Activated naive CD8-positive, alpha-beta T cell treated with anti-CD3 and anti-CD28 coated beads for 36 hours (primary cell): ENCODE measurements at places on chromosomes 2 and 18.

GRCh38 chr2:46914578-46915230, 902 bp downstream of the MCFD2 start:
- H3K4me3 ChIP-seq = peak overlapping the region; percentile 89
- peaks cover 13% of the 10 kb centered on the region for H3K36me3 ChIP-seq
- peak overlapping the region; percentile 53 for H3K27ac ChIP-seq
- H3K27me3 ChIP-seq = no peaks in the 10 kb centered on the region
- H3K4me1 ChIP-seq = peaks cover 53% of the 10 kb centered on the region

DNA sequence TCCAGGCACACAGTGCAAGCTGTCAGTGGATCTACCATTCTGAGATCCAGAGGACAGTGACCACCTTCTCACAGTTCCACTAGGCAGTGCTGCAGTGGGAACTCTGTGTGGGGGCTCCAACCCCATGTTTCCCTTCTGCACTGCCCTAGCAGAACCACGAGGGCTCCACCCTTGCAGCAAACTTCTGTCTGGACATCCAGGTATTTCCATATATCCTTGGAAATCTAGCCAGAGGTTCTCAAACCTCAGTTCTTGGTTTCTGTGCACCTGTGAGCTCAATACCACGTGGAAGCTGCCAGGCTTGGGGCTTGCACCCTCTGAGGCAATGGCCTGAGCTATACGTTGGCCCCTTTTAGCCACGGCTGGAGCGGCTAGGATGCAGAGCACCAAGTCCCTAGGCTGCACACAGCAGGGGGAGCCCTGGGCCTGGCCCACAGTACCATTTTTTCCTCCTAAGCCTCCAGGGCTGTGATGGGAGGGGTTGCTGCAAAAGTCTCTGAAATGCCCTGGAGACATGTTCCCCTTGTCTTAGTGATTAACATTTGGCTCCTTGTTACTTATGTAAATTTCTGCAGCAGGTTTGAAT, 77.5 kb downstream of the MAP4K3 start:
- peaks cover 6% of the 10 kb centered on the region for H3K4me1 ChIP-seq
- H3K27me3 ChIP-seq = no peaks in the 10 kb centered on the region
- no peak overlapping the region for H3K27ac ChIP-seq
- H3K36me3 ChIP-seq = peaks cover 40% of the 10 kb centered on the region
- no peak for DNase-seq

DNA sequence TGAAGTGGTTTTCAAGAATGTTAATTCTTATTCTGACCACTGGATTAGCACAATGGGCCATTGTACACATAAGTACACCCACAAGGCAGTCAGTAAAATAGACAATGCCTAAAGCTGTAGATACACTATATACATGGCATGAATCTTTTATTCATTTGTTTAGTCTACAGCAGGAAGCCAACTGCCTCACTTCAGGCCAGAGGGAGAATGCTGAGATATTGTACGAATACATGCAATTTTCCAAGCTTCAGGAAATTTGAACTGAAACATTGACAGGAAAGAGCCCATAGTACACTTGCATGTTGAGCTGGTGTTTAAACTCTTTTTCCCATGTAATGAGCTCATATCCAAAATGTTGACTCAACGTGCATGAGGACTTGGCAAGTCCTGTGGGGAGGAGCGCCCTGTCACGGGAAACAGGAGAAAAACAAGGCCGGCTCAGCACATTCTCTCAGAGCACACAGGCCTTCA, 111.6 kb upstream of the CYP1B1 start:
- no peaks in the 10 kb centered on the region for H3K36me3 ChIP-seq
- no peak overlapping the region for H3K4me3 ChIP-seq
- peaks cover 22% of the 10 kb centered on the region for H3K27me3 ChIP-seq
- H3K27ac ChIP-seq = no peak overlapping the region
- H3K4me1 ChIP-seq = peaks cover 7% of the 10 kb centered on the region
- no peak for DNase-seq

DNA sequence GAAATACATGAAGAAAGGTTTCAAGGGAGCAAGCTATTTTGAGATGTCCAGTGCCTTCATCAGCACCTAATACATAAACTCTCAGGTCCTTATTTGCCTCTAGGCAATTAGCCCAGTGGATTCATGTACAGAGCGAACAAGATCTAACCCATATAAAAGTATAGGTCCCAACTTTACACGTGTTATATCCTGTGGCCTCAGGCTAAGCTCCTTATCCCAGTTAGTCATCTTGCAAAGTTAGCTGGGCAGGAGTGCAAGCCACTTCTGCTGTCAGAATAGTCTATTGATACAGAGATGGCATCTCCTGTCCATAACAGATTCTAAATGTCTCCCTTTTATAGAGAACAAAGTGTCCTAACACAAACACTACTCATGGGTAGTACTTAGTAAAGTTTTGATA, 203.9 kb upstream of the PIK3C3 start:
- peaks cover 3% of the 10 kb centered on the region for H3K27me3 ChIP-seq
- no peak overlapping the region for H3K4me3 ChIP-seq
- DNase-seq = no peak
- no peak overlapping the region for H3K27ac ChIP-seq

GRCh38 chr2:65700720-65701119, 268.3 kb upstream of the SPRED2 start:
- H3K27ac ChIP-seq = no peak overlapping the region
- H3K27me3 ChIP-seq = peaks cover 21% of the 10 kb centered on the region

- peak overlapping the region; percentile 94 for H3K27ac ChIP-seq
- no peak for DNase-seq
- peak overlapping the region; percentile 42 for H3K4me3 ChIP-seq
- H3K4me1 ChIP-seq = peaks cover 46% of the 10 kb centered on the region
Observed at GRCh38 chr18:34866739-34867138, 156.6 kb downstream of the DTNA start.

- H3K27me3 ChIP-seq = no peaks in the 10 kb centered on the region
- H3K36me3 ChIP-seq = peaks cover 2% of the 10 kb centered on the region
- H3K4me3 ChIP-seq = no peak overlapping the region
Observed at GRCh38 chr2:98039085-98039756, 43.5 kb upstream of the TMEM131 start.

DNA sequence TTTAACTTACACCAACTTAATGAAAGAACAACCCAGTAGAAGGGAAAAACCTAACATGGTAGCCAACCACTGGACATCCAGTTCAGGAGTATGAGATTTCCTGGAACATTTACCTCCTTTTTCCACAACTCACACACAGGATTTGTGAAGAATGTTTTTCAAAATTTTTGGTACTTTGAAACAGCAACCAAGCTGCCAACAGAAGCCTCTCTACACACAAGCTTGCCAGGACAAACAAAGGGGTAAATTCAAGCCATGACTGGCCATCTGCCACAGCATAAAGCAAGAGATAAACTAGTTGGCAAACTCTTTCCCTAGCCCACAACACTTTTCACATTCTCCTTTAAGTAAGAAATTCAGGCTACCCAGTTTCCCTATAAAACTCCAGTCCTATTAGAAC, 21.4 kb downstream of the MGAT4A start:
- peaks cover 71% of the 10 kb centered on the region for H3K4me1 ChIP-seq
- H3K36me3 ChIP-seq = peaks cover 12% of the 10 kb centered on the region
- H3K27ac ChIP-seq = peak overlapping the region; percentile 27
- H3K27me3 ChIP-seq = no peaks in the 10 kb centered on the region

DNA sequence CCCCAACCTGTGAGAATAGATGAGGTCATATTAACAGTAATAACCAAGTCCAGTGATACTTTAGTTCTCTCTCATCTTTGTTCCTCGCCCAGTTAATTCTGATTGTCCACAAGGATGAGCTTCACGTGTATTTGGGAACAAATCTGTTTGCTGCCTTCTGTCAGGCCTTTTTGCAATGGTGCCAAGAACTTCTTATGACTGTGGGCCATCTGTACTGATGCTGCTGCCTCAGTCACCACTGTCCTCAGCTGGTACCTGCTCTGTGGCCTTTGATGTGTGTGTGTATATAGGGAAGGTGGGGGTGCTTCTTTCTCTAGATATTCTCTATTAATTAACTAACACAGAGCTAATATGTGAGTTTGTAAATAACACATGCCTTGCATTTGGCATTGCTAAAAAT, 392.9 kb downstream of the TGIF1 start:
- H3K4me3 ChIP-seq = no peak overlapping the region
- DNase-seq = no peak
- no peaks in the 10 kb centered on the region for H3K4me1 ChIP-seq
- H3K36me3 ChIP-seq = no peaks in the 10 kb centered on the region
- peaks cover 7% of the 10 kb centered on the region for H3K27me3 ChIP-seq
- no peak overlapping the region for H3K27ac ChIP-seq

DNA sequence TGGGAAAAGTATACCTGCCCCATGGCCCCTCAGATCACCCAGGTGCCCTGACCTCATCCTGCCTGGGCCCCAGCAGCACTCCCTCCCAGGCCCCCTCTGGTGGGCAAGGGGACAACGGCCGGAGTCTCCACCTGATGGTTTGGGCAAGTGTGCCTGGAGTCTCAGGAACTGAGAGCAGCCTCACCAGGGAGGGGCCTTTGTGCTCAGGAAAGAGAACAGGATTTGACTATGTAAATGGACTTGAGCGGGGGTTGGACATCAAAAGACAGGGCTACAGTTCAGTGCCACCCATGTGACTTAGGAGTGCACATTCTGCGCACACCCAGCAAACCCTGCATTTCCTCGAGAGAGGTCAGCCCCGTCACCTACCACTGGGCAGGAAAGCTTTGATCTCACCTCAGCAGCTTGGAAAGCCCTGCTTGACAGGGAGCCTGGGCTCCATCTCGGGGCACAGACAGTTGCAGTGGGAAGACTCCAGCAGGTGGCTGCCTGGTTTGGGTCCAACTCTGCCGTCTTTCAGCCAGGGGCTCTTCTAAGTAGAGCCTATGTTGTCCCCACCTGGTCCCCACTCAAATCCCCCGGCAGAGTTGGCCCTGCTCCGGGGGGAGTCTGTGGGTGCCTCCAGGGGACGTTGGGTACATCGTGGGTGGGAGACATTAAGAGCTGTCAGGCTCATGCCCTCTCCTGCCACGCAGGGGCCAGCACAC, 3.3 kb downstream of the INPP5D start:
- H3K36me3 ChIP-seq = peaks cover 29% of the 10 kb centered on the region
- peak overlapping the region; percentile 98 for H3K27ac ChIP-seq
- H3K27me3 ChIP-seq = no peaks in the 10 kb centered on the region
- peak overlapping the region; percentile 97 for H3K4me3 ChIP-seq
- peak; percentile 28 for DNase-seq
- peaks cover 43% of the 10 kb centered on the region for H3K4me1 ChIP-seq

DNA sequence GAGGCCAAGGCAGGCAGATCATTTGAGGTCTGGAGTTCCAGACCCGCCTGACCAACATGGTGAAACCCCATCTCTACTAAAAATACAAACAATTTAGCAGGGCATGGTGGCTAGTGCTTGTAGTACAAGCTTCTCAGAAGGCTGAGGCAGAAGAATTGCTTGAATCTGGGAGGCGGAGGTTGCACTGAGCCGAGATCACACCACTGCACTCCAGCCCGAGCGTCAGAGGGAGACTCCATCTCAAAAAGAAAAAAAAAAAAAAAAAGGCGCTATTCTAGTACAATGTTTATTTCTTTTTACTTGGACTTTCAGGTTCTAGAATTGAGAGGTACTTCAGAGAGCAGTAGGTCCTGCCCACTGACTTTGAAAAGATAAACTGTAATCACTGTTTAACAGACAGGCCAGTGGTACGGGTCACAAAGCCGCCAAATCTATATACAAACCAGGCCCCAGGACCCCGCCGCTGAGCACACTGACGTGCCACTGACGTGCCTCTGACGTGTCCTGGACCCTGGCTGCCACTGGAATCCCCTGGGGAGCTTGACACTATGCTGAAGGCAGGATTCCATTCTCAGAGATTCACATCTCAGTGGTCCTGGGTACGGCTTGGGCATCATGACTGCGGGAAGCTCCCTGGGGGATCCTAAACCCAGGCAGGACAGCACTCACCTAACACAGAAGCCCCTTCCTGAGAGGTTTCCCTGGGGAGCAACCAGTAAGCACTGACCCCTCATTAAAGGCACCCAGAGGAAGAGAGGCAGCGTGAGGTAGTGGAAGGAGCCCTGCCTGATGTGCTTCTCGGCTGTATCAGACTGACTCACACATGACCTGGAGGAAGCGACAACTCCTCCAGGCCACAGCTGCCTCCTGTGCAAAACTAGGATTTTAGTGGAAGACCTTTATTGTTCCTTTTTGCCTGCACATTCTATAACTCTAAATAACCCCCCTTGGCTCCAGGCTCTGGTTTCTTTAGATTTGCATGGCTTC, 197.8 kb upstream of the MEIS1 start:
- no peak for DNase-seq
- no peaks in the 10 kb centered on the region for H3K4me1 ChIP-seq

DNA sequence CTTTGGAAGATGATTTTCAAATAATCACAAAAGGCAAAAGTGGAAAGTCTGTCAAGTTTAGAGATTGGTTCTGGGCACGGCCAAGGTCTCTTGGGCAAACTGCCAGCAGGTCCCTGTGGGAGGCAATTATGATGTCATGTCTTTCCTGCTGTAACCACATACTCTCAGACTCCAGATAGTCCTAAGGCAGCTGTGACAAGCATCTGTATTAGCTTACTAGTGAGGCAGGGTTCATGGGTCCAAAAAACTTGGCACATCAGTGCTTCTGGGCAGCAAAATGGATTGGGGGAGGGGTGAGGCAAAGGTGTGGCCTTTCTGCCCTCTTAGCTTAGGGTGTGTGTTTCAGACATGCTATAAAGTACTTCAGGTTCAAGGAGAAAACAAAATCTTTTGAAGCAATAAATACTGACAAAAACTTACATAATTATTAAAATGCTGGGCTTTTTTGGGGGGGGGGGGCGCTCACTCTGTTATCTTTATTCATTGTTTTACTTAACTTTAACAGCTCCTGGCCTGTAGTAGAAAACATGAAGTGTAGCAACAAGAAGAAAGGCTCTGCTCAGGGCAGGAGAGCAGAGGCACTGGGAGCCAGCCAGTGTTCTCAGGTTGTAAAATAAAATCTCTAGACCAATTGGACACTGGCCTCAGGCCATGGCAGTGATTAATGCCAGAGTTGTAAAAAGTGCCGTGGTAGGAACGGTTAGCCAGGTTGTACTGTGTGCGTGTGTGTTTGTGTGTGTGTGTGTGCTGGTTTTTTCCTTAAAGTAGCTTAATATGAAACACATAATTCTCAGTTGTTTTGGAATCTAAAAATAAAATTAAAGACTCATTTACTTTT, 14.3 kb upstream of the TANC1 start:
- DNase-seq = peak; percentile 53
- peak overlapping the region; percentile 61 for H3K27ac ChIP-seq
- H3K36me3 ChIP-seq = no peaks in the 10 kb centered on the region
- no peak overlapping the region for H3K4me3 ChIP-seq
- H3K4me1 ChIP-seq = peaks cover 11% of the 10 kb centered on the region
- no peaks in the 10 kb centered on the region for H3K27me3 ChIP-seq

- peak overlapping the region; percentile 86 for H3K27ac ChIP-seq
- peak overlapping the region; percentile 76 for H3K4me3 ChIP-seq
- H3K27me3 ChIP-seq = no peaks in the 10 kb centered on the region
- H3K36me3 ChIP-seq = peaks cover 4% of the 10 kb centered on the region
- DNase-seq = peak; percentile 45
- H3K4me1 ChIP-seq = peaks cover 22% of the 10 kb centered on the region
Observed at GRCh38 chr2:239380831-239381708, 19.8 kb downstream of the HDAC4 start.

GRCh38 chr2:69559442-69560146, 83.9 kb downstream of the AAK1 start:
- peaks cover 9% of the 10 kb centered on the region for H3K36me3 ChIP-seq
- DNase-seq = no peak
- H3K4me3 ChIP-seq = no peak overlapping the region
- H3K4me1 ChIP-seq = peaks cover 67% of the 10 kb centered on the region
- peak overlapping the region; percentile 28 for H3K27ac ChIP-seq

- no peaks in the 10 kb centered on the region for H3K27me3 ChIP-seq
- H3K36me3 ChIP-seq = no peaks in the 10 kb centered on the region
Observed at GRCh38 chr2:142495141-142495540, 364.3 kb upstream of the LRP1B start.

GRCh38 chr2:60479226-60480088, 74.0 kb downstream of the BCL11A start:
- peaks cover 2% of the 10 kb centered on the region for H3K4me1 ChIP-seq
- no peak for DNase-seq
- H3K27me3 ChIP-seq = peaks cover 23% of the 10 kb centered on the region
- H3K27ac ChIP-seq = no peak overlapping the region
- no peak overlapping the region for H3K4me3 ChIP-seq
- no peaks in the 10 kb centered on the region for H3K36me3 ChIP-seq
